ENCODE measurements at places on chromosomes 3 and 15. TPM values are rescaled to one million over a fixed set of nuclear protein-coding genes. Genes with fewer than 3 reads are reported as not detected.

Gene PLAAT1
- total RNA-seq, result 4.9 TPM

Gene GOLGA8N
- 9.6 TPM for total RNA-seq

Gene SKOR1
- 0.07 TPM for total RNA-seq

Gene MESD
- 14.4 TPM for total RNA-seq

Gene MKRN2OS
- total RNA-seq, result not detected

Gene SMAD6
- total RNA-seq, result 14.9 TPM

Gene GHSR
- total RNA-seq, result not detected

Gene GRM2
- total RNA-seq, result 0.07 TPM

Gene CD96
- total RNA-seq, result 0.32 TPM

Gene CA12
- total RNA-seq, result 0.74 TPM

Gene SPATA12
- total RNA-seq, result not detected

Gene TBL1XR1
- total RNA-seq, result 99.6 TPM

Gene ANKUB1
- not detected for total RNA-seq

Gene WDR72
- total RNA-seq, result 0.10 TPM

Gene PSMA4
- 116 TPM for total RNA-seq

GRCh38 chr3:126415661-126416591, 21.2 kb downstream of the CFAP100 start:
- DNase-seq, result no peak

GRCh38 chr3:47996440-47996839, 19.8 kb downstream of the MAP4 start:
- no peak for DNase-seq

DNA sequence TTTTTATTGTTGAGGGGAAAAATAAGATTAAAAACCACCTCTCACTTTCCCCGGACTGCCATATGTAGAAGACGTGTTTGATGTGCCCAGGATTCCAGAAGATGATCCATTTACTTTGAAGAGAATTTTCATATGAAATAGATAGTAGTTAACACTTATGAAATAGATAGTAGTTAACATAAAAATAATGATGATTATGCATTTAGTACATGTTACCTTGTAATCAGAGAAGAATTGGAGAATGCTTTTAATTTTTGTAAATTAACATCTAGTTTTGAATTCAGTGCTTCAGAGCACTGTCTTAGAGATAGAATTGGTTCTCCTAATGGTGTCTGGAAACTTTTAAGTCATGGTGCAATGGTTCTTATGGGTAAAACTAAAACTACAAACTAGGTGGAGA, 46.1 kb upstream of the CRTC3 start:
- DNase-seq, result no peak

- no peak for DNase-seq
These were observed 28.7 kb downstream of the RPSA start for GRCh38 chr3:39435006-39435748.

DNA sequence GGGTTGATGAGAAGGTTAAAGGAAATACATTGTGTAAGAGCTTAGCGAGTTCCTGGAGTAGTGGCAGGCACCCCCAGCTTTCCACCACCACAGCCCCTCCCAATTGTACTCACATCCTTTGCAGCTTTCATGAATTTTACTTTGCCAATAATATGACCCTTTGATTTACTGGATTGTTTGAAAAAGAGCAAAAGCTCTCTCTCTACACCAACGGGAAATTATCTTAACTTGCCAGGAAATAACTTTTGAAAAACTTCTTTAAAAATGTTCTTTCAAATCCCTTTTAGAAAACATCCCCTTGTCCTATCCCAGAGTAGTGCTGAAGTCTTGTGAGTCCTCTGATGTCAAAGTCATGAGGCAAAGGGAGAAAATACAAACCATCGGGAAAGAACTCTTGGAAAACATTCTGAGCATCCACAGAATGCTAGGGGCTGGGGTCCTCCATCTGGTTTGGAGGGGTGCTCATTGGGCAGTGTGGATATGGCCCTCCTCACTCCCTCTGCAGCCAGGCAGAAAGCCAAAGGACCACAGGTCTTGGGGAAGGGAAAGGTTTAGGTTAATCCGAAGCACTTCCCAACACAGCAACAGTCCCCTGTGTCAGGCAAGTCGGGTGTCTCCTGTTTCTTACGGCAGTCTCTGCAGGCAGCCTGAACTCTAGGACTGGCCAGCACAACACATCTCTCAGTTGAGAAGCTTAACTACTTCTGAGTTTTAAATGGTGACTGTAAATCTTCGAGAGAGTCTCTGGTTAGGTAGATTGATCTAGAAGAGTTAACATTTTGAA, 36.5 kb downstream of the BOC start:
- DNase-seq, result no peak

DNA sequence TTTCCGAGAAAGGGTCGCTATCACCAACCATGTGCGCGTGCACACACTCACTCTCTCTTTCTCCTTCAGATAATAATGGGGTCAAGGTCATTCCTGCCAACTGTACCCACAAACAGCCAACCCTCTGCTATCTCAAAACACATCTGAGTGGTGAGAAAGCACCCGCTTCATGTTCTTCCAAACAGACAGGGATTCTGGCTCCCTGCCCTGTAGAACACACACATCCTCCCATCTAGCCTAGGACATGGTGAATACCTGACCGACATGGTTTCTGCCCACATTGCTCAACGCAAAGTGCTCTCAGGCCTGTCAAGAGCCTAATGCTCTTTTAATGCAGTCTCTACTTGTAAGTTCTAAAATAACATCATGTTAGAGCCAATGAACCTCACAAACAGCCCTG, 302.2 kb downstream of the FOXP1 start:
- no peak for DNase-seq

- no peak for DNase-seq
These were observed 38.7 kb upstream of the UMPS start for GRCh38 chr3:124691599-124691998.

- no peak for DNase-seq
These were observed 81.8 kb downstream of the PLSCR2 start for GRCh38 chr3:146387566-146387965.

GRCh38 chr3:52221563-52222318, 3.7 kb downstream of the TLR9 start:
- peak; percentile 69 for DNase-seq

DNA sequence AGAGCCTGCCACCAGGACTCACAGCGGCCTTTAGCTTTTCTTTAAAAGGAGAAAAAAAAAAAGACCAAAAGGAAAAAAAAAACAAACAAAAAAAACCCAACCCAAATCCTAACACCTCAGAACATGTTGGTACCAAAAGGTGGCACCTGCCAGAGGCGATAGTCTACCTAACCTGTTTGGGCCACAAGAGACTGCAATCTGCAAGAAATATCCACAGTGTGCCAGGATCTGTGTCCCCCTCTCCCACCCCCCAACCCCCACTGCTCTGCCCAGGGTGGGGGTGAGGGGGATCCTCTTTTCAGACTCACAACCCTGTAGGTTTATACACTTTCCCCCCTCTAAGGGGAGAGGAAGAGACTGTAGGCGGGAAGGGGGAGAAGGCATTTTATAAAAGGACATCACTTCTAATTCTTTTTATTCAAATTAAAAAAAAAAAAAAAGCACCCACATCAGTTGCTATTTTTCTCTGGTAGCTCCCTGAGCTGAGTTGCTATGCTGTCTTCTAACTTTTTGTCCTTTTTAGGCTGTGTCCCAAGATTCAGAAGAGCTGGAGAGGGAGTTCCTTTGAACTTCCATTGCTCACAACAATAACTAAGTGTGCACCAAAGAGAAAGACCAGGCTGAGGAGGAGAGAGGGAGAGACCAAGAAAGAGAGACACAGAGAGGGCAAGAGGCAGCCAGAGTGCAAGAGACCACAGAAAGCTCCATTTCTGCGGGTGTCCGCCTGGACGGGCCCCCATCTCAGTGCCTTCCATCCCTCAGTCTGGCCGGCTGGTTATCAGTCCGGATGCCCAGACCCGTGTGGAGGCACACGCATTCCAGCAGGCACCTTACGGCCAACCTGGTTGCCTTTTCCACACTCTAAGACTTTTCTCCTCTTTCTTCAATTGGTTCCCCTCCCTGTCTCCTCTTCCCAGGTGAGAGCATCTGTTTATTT, 48.9 kb downstream of the TLE3 start:
- no peak for DNase-seq

DNA sequence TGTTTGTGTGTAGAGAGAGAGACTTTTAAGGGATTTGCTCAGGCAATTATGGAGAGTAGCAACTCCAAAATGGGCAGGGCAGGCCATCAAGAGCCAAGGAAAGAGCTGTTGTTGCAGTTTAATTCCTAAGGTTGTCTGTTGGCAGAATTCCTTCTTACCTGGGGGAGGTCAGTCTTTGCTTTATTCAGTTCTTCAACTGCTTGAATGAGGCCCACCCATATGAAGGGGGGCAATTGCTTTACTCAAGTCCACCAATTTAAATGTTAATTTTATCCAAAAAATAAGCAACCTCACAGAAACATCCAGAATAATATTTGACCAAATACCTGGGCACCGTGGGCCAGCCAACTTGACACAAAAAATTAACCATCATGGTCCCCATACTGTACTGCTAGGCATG, 137.7 kb upstream of the KLHL25 start:
- DNase-seq, result no peak

GRCh38 chr3:194961149-194961548, 275.5 kb downstream of the FAM43A start:
- DNase-seq, result no peak

DNA sequence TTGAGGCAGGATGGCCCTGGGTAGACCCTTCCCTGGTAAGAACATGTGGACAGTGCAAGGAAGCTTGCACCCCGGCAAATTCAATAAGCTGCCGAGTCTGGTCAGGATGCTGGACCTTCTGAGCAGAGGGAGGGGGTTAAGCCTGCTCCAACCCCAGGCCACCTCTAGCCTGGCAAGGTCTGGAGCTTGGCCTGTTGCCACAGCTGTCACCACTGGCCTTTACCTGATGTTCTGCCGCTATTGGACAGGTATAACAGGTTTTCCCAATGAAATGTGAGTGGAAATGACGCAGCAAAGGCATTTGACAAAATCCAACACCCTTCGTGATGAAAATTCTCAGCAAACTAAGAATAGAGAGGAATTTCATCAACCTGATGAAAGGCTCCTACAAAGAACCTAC, 699 bp upstream of the MESP1 start:
- DNase-seq, result no peak

- no peak for DNase-seq
These were observed 66.2 kb downstream of the MAP4 start for GRCh38 chr3:47949979-47950378.

DNA sequence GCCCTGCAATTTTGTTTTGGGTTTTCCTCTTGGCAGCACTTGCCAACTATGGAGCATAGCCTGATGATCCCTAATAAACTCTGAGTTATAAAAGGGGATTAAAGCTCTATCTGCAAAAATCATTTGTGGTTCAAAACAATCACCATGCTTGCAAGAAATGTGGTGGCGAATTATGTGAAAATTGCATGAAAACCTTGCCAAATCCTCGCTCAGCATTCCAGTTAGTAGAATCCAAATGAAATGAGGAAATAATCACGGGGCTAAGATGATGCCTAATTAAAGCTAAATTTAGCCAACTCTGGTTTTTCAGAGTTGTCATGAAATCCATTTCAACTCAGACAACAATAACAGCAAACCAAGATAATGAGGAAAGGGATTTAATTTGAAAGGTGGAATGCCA, 73.0 kb upstream of the PROK2 start:
- DNase-seq, result no peak

DNA sequence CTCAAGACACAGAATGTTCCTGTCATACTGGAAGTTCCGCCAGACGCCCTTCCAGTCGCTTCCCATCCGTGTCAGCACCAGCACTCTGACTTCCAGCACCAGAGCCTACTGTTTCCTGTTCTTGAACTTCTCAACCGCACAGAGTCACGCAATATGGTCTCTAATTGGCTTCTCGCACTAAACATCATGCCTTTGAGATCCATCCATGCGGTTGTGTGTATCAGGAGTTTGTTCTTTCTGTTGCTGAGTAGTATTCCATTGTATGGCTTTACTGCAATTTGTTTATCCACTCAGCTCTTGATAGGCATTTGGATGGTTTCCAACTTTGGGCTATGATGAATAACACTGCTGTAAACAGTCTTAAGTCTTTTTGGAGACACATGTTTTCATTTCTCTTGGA, 112.1 kb downstream of the LRRK1 start:
- no peak for DNase-seq

GRCh38 chr15:35107561-35107960, 22.5 kb upstream of the NANOGP8 start:
- no peak for DNase-seq

DNA sequence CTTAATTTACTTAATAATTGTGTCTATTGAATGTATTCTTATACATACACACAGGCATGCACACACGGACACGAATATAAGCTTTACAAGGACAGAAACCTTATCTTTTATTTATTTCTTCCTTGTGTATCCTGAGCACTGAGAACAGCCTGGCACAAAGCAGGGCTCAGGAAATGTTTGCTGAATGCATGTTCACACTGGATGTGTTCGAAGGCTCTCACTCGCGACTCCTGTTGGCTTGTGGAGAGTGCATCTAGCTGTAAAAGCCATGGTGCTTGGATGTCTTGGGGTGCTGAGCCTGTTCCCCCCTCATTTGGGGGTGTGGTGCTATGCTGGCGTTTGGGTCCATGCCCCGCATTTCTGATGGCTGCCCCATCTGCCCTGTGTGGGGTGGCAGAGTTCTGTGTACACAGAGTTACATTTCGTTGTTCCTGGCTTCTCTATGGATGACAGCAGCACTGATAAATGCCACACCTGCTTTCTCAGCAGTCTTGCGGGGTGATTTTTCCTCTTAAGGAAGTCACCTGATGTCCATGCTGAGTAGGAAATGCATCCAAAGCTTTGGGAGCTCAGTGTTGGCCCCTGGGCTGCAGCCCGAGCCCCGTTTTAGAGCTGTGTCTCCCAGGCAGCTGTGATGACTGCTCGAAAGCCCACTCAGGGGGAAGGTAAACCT, 148.5 kb downstream of the IGF1R start:
- no peak for DNase-seq

DNA sequence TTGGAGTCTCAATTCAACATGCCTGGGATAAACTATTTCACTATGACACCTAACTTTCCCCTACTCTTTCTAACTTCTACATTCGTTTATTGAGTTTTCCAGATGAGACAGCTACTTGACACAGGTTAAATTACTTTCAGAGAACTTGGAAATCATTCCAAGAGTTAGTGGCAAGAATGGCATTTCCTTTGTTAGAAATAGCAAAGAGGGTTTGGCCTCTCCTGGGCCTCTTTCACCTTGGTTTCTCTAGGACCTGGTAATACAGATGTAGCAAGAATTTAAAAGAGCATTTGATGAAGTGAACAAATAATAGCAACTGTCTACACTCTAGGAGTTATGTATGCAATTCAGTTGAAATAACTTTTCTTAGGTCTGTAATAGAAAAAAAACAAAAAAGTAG, 748.9 kb downstream of the MECOM start:
- no peak for DNase-seq

DNA sequence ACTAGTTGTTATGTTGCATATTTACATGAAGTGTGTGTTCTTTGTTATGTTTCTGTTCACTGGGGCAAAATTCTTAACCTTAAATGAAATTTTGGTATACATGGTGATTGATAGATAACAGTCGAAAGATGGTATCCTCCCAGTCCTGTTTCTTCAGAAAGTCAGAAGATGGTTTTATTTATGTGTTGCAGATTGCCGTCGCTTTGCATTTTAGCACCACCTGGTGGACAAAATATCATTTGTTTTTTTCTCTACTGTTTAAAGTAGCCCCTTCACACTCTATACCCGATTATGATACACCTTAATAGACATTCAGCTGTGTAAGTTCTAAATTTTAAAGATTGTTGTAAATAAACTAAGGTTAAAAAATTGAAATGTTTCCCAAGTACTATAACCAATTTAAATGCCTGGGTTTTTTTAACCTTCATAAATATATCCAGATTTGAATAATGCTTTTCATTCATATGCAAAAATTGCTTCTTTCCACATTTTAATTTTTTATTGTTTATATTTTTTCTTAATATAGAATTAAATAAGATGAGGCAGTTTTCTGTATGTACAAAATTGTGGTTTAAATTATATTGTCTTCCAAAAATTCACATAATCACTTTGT, 152.2 kb downstream of the ALCAM start:
- no peak for DNase-seq
